Pulmonary artery endothelial cell (primary cell): ENCODE measurements at places on chromosomes 6 and 20. TPM values are rescaled to one million over a fixed set of nuclear protein-coding genes. Genes with fewer than 3 reads are reported as not detected.

GRCh38 chr20:51104960-51105920, 82.3 kb upstream of the KCNG1 start:
- DNase-seq: no peak

Gene SLC26A8
- total RNA-seq: under 0.01 TPM in 1 of 2 replicates, not detected in the other

Gene SLC35F1
- not detected in 2 replicates for total RNA-seq

- DNase-seq: no peak
Observed at GRCh38 chr6:15001326-15001910, 244.5 kb upstream of the JARID2 start.

Gene SCUBE3
- total RNA-seq: 0.26 and 0.53 TPM in 2 replicates

DNA sequence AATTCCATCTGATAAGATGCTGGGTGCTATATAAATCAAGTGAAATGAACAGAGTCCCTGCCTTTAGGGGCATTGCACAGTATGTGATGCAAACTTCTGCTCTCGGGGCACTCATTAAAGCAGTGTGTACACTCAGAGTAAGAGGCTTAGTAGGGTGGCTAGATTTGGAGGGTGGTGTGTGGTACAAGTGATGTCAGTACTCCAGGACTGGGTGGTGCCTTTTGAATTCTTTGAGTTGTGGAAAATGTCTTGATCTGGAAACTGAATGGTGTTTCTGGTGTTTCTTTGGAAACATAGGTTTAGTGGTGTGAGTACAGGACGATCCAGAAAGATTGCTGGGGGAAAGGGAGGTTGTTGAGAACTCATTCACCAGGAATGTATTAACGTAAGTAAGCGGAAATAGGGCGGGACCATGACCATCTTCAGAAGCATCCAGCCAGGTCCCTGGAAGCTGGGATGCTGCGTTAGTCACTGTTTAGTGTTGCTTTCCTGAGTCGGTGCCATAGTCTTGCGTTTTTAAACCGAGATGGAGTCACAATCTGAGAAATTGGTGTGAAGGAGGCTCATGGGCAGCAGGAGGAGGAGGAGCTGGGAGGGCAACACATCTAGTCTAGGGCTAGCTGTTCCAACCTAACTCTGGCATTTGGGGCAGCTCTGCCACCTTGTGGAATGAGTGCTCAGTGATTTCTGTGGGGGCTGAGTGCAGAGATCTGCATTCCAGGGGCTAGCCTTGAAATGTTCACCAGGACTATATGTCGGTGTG, 70.3 kb downstream of the SCAND1 start:
- DNase-seq: peak; percentile 84

Gene MANEA
- 9.8 and 15.6 TPM in 2 replicates for total RNA-seq
